ENCODE measurements at places on chromosomes 2 and 18. TPM values are rescaled to one million over a fixed set of nuclear protein-coding genes. Genes with fewer than 3 reads are reported as not detected.

GRCh38 chr2:202450785-202451184 lies 74.7 kb downstream of the BMPR2 start:
- no peak for DNase-seq

- no peak for DNase-seq
Measured at GRCh38 chr18:51164761-51165281, 32.7 kb downstream of the MEX3C start.

- no peak for DNase-seq
Measured at GRCh38 chr2:226623587-226624368, 175.8 kb downstream of the IRS1 start.

- no peak for DNase-seq
Measured at GRCh38 chr2:172997031-172997430, 78.6 kb upstream of the MAP3K20 start.

- DNase-seq, result no peak
Measured at GRCh38 chr2:109385506-109385905, 228.3 kb downstream of the SEPTIN10 start.

- DNase-seq, result no peak
Measured at GRCh38 chr18:45104049-45104395, 423.3 kb downstream of the SETBP1 start.

GRCh38 chr2:7209757-7210555 lies 292.7 kb downstream of the RNF144A start:
- DNase-seq, result no peak

DNA sequence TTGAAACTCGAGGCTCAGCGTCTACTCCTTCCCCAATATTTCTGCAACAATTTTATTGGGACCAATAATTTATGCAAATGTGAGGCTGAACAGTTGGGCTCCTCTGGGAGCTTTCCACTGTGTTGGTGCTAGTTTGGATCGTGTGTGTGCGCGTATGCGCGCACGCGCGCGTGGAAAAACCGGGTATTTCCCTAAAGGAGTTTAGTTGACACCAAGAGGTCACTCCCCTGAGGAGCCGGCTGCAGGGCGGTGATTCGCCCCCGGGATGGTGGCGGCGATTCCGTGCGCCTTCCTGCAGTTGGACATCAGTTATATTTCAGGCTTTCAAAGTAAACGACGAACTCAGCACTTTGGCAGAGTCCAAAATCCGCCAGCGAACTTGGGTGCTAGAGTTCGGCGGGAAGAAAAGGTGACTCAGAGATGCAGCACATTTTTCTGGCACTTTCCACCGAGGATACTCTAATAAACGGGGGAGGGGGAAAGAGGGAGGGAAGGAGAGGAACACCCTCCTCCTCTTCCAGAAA lies 186.5 kb upstream of the FANCL start:
- DNase-seq, result peak; percentile 22

- DNase-seq, result no peak
Measured at GRCh38 chr18:7038330-7038851, 79.2 kb downstream of the LAMA1 start.

GRCh38 chr2:239201531-239201876 lies 199.3 kb downstream of the HDAC4 start:
- DNase-seq, result no peak

DNA sequence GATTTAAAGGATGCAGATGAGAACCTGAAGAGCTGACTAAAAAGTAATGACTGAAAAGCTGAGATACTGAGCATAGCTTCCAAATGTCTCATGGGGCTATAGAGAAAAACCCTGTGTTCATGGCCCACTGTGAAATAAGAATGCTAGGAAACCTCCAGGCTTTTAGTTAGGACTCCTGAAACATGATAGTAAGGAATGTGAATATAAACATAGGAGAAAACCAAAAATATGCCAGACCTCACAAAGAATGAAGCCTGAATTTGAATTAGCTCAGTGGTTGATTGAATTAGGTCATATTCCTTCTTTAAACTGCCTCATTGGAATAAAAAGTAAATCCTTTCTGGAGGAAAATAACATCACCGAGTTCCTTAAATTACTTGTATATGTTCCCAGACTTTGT lies 194.5 kb upstream of the NXPH2 start:
- no peak for DNase-seq

DNA sequence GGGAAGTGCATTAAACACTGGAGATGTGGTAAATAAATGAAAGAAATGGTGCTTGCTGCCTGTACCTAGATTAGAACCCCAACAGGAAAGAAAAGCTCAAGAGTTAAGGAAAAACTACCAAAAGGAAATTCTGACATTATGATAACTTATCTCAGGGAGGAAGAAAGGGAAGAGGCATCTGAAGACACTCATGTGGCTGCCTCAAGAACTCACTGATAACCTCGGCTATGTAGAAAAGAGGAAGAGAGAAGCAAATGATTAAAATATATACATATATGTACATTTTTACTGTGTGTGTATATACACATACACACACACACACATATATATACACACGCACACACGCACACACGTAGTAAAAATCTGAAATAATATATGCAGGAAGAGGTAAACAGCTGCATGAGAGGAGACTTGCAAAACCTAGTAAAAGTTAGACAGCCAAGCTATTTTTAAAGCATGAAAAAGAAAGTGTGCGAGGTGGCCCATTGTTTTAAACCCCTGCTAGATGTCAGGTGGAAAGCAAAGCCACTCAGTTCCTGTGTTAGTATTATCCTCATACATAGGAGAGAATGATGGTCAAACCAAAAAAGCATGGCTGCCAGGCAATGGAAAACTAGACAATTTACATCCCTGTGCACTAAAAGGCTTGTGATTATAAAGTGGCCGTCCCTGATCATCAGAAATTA lies 483.0 kb upstream of the NRP2 start:
- no peak for DNase-seq

DNA sequence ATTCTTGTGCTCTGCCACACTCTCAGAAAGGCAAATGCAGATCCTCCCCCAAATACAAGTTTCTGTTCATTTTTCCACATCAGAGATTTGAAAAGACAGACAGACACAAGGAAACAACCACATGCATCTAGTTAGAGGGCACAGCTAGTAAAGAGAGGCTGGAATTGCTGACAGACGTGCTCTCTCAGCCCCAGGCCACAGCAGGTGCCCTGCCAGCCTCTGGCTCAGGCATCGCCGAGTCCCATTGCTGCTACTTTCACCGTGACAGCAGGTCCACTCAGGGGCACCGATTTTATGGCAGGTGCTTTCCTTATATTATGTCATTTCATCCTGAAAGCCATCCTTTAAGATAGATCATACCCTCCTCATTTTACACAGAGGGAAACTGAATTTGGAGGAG lies 507.5 kb downstream of the EIPR1 start:
- DNase-seq, result no peak

DNA sequence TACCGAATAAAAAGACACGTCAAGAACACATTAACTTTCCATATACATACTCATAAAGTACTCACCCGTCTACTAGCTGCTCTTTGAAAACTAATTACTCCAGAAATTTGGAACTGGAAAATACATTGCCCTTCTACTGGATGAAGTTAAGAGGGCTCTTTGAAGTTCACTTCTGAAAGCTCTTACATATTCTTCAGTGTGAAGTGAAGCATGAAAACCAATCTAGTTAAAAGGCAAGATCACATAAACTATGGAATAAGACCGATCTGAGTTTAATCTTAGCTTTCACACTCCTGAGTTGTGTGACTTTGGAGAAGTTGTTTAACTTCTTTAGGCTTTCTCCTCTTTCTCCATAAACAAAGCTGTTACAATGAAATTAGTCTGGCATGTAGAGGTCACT lies 38.5 kb downstream of the REV1 start:
- no peak for DNase-seq

- no peak for DNase-seq
Measured at GRCh38 chr18:22632191-22632590, 214.5 kb upstream of the CTAGE1 start.

- DNase-seq, result no peak
Measured at GRCh38 chr2:148031152-148031551, 10.3 kb downstream of the MBD5 start.

DNA sequence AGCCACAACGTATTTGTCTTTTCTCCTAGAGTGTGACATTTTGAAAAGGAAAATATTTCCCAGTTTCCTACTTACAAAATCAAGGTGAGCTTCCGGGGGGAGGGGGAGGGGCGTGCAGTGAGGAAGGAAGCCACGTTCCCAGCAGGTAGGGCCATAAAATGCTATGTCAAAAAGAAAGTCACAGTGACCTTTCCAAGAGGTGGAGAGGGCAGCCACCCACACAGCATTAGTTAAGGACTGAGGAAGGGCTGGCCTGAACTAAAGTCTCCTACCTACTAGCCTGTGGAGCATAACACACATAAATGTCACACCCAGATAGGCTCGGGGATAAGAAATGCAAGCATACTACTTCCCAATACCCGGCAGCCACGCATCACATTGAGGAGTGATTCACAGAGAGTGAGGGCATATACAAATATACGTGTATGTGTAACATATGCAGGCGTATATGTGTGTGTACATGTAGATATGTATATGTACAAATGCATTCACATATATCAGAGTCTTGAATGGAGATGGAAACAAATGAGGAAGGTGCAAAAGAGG lies 191.1 kb downstream of the STK39 start:
- DNase-seq, result no peak

DNA sequence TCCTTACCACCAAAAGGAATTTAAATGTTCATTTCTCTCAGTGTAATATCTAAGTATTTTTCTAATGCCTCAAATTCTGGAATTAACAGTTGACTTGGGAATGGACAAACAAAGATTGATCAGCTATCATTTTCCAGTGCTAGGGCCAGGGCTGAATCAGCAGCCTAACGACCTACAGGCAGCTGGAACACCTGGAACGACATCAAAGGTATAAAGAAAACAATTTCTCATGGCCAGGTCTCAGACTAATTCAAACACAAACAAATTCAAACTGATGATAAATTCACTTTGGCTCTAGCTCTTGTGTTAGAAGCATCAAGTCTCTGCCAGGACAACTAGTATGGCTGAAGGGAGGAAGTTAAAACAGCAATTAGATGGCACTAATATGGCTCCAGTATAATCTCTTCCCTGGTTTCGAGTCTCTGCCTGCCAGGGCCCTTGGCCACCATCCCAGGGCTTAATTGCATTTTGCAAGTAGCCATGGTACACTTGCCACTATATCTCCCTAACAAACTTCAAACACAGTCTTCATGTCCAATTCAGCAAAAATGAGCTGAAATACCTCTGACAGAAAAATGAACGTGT lies 70.2 kb upstream of the FSHR start:
- no peak for DNase-seq

DNA sequence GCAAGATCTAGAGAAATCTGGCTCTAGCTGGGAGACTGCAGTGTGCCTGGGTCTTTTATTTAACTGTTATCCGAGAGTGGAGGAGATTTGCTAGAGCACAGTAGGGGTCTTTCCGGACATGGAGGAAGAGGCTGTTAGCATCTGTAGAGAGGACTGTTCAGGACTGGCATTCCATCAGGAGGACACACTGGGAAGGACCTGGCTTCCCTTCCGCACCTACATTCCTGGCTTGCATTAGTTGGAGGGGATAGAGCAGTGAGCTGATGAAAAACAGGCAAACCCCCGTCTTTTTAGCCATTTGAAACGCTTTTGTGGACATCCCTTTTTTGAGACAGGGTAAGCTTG lies 874 bp upstream of the PIEZO2 start:
- no peak for DNase-seq

DNA sequence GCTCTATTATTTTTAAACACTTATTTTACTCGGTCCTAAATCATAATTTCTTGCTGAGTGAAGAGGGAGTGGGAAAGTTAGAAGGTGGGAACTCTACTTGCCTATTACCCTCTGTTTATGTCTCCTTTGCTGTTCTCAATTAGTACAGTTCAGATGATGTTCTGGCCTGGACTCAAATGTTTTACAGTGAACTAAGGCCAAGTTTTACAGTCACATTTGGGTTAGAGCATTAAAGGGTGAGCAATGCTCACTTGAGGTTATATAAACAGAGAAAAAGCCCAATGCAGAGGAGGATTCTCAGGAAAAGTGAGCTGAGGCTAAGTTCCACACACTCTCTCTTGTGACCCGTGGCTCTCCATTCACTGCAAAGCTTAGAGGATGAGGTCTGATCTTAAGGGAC lies 52.4 kb downstream of the ITSN2 start:
- no peak for DNase-seq

GRCh38 chr2:30567317-30567716 lies 120.3 kb downstream of the LCLAT1 start:
- DNase-seq, result no peak

DNA sequence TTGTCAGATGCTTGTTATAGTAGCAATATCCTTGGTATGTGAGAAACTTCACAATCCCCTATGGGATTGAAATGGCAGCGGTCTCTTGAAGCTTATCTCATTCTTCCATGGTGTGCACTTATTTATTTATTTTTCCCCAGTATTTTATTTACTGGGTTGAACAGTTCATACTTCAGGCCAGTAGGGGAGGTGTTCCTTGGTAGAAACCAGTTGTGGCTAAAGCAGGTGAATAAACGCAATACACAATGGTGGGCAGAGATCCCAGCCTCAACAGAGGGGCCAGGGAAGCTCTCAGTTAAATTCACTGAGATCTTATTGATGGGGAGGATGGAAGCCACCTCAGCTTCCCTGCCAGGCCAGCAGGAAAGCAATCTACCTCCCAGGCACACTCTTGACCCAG lies 93.7 kb upstream of the SRD5A2 start:
- DNase-seq, result no peak

DNA sequence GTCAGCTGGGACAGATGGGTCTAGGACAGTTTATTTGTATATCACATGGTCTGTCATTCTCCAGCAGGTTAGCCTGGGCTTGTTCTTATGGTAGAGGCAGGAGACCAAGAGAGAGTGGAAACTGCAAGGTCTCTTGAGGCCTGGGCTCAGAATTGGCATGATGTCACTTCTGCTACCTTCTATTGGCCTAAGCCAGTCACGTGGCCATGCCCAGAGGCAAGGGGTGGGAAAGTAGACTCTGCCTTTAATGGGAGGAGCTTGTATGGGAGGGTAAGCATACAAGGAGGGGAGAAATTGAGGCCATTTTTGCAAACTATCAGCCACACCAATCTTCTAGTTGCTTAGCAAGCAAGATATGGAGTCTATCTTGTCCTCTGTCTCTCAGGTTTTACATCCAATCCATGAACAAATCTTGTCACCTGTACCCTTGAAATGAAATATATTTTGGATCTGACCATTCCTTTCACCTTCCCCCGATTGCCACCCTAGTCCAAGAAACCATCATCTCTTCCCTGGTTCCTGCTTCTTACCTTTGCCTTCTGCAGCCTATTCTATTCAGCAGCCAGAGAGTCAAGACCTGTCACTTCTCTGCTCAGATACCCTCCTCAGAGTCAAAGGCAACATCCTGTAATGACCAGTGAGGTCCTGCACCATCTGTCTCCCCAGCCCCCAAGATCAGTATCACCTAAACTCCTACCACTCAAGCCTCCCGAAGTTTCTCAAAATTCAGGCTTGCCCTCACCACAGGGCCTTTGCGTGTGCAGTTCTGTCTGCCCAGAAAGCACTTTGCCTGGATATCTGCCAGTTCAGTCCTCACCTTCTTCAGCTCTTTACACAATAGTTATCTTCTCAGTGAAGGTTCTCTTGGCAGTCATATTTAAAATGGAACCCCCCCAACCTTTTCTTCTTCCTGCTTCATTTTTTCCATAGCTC lies 240.0 kb downstream of the LOXHD1 start:
- no peak for DNase-seq

MDH1B gene
- total RNA-seq, result 0.57 TPM

RRM2 gene
- 604 TPM for total RNA-seq

ZCCHC2 gene
- total RNA-seq, result 46.4 TPM

CYP26B1 gene
- total RNA-seq, result not detected

LONRF2 gene
- 0.05 TPM for total RNA-seq

ITGB6 gene
- not detected for total RNA-seq

PASK gene
- total RNA-seq, result 46.7 TPM

TUBA3E gene
- not detected for total RNA-seq

NYAP2 gene
- total RNA-seq, result not detected

CTLA4 gene
- total RNA-seq, result 3.8 TPM

SERPINB10 gene
- total RNA-seq, result not detected

AKAIN1 gene
- total RNA-seq, result not detected

UCN gene
- total RNA-seq, result 2.2 TPM

RBBP8 gene
- 72.1 TPM for total RNA-seq
